ENCODE measurements at places on chromosomes 12 and 14. TPM values are rescaled to one million over a fixed set of nuclear protein-coding genes. Genes with fewer than 3 reads are reported as not detected.

SMOC1 gene
- 7.3 TPM for total RNA-seq

RNASE7 gene
- total RNA-seq = not detected

- no peak for DNase-seq
Measured at GRCh38 chr14:23481979-23482822, 12.7 kb downstream of the NGDN start.

GRCh38 chr12:114313910-114314309 is 92.0 kb downstream of the TBX5 start:
- DNase-seq = no peak

DNA sequence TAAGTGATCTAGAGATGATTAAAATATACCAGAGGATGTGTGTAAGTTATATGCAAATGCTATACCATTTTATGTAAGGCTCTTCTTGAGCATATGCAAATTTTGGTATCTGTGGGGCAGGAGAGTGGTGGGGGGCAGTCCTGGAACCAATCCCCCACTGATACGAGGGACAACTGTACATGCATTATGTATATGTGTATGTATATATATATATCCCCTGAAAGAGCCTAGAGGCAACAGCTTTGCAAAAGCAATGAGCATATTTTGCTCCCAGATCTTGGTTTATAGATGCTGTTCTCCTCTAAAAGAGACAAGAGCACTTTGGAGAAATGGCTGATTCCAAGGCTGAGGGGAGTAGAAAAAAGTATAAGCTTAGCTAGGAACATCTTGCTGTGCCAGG is 12.4 kb upstream of the SLC25A3 start:
- DNase-seq = no peak

GRCh38 chr12:123091230-123092150 is 59.4 kb downstream of the PITPNM2 start:
- DNase-seq = no peak

DNA sequence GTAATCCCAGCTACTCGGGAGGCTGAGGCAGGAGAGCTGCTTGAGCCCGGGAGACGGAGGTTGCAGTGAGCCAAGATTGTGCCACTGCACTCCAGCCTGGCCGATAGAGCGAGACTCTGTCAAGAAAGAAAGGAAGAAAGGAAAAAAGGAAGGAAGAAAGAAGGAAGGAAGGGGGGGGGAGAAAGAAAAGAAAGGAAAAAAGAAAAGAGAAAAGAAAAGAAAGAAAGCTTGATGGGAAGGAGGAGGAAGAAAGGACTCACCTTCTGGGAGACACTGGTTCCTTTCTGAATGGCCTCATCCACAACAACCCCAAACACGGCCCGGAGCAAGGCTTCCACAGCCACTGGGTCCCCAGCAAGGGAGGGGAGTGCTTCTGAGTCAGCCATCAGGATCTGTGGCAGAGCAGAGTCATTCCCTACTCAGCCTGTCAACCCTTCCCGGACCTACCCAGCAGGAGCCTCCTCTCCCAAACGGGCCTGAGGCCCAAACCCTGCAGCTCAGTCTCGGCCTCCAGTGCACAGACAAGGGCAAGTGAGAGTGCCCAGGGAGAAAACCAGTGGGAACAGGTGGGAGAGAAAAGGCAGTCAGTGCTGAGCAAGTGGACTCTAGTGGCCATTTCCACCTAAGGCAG is 7.3 kb upstream of the ZNF740 start:
- DNase-seq = peak; percentile 41
